ENCODE measurements at places on chromosomes 16 and 17.

- no peak for DNase-seq
Measured at GRCh38 chr16:9338068-9338467, 246.6 kb downstream of the HAPSTR1 start.

- peak; percentile 68 for DNase-seq
Measured at GRCh38 chr16:15601212-15601879, 41.6 kb downstream of the MARF1 start.

DNA sequence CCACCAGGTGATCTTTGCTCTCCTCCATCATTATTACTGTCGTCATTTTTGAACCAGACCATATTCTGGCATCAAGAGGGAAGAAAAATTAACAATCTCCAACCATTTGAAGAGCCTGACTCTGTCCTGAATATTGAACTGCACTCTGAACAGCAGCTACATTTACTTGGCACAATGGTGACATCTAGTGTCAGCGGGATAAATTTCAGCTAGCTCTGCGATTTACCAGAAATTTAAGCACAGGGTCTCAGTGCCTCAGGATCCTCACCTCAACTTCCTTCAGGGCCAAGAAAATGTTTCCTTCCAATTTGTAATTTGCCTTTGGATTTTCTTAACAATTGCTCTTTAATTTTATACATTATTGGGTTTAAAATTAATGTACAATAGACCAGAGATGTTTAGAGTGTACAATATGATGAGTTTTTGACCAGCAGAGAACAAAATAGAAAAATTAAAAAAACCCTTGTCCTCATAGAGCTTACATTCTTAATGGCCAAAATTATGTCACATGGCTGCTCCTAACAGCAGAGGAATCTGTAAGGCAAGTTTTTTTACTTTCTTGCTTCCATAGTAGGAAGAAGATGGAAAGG lies 10.7 kb upstream of the ZNF19 start:
- DNase-seq = no peak

DNA sequence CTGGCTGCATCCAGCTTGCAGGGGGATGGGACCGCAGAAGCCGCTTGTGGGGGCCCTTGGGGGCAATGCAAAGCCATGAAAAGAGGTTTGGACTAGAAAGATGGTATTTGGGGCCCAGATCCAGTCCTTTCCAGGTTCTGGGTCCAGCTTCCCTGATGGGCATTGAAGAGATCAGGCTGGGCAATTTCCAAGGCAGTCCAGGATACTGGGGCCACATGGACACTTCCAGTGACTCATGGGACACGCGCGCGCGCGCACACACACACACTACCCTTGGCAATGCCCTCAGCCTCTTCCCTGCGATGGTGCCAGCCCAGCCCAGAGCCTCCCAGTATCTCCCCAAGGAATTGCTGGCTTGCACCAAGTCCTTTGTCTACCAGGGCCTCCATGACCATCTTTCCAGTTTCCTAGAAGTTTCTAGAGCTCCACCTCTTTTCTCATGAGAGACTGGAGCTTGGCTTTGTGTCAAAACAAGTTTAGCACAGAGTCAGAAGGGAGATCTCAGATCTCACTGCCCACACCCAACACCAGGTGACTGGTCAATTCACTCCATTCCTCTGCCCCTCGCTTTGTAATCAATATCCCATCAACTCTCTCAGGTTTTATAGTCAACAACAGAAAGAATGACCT lies 44.3 kb downstream of the WNT3 start:
- no peak for DNase-seq

GRCh38 chr17:57338257-57338914 lies 82.1 kb downstream of the MSI2 start:
- DNase-seq = no peak

DNA sequence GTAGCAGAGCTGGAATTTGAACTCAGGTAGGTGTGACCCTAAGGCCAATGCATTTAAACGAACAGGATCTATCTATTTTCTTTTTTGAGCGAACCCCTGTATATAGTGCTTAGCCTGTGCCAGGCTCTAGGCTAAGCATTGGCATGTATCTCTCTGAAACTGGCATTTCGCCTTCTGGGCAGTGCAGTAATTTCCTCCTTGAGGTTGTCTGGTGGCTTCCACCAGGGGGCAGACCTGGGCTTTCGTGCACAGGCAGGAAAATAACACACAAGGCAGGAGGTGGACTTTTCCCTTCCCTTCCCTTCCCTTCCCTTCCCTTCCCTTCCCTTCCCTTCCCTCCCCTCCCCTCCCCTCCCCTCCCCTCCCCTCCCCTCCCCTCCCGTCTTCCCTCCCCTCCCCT lies 34.4 kb upstream of the PRKCB start:
- DNase-seq = no peak

GRCh38 chr17:62919388-62919787 lies 46.6 kb upstream of the TANC2 start:
- no peak for DNase-seq

GRCh38 chr16:1791943-1792812 lies 1.3 kb downstream of the IGFALS start:
- no peak for DNase-seq

GRCh38 chr16:74766729-74767128 lies 7.9 kb downstream of the FA2H start:
- no peak for DNase-seq

- DNase-seq = no peak
Measured at GRCh38 chr17:63222655-63223054, 223.5 kb downstream of the CYB561 start.

DNA sequence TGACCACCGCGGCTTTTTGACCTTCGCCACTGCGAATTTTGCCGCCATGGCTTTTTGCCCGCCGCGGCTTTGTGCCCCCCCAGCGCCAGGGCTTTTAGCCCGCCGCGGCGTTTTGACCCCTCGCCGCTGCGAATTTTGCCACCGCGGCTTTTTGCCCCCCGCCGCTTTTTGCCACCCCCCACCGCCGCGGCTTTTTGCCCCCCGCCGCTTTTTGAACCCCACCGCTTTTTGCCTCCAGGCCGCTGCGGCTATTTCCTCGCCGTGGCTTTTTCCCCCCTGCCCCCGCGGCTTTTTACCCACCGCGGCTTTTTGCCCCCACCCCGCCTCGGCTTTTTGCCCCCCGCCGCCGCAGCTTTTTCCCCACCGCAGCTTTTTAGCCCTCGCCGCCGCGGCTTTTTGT lies 134.8 kb upstream of the TP53TG3C start:
- DNase-seq = no peak

GRCh38 chr17:61799812-61800484 lies 63.4 kb downstream of the BRIP1 start:
- no peak for DNase-seq

- DNase-seq = peak; percentile 35
Measured at GRCh38 chr16:56203052-56203451, 11.8 kb downstream of the GNAO1 start.

DNA sequence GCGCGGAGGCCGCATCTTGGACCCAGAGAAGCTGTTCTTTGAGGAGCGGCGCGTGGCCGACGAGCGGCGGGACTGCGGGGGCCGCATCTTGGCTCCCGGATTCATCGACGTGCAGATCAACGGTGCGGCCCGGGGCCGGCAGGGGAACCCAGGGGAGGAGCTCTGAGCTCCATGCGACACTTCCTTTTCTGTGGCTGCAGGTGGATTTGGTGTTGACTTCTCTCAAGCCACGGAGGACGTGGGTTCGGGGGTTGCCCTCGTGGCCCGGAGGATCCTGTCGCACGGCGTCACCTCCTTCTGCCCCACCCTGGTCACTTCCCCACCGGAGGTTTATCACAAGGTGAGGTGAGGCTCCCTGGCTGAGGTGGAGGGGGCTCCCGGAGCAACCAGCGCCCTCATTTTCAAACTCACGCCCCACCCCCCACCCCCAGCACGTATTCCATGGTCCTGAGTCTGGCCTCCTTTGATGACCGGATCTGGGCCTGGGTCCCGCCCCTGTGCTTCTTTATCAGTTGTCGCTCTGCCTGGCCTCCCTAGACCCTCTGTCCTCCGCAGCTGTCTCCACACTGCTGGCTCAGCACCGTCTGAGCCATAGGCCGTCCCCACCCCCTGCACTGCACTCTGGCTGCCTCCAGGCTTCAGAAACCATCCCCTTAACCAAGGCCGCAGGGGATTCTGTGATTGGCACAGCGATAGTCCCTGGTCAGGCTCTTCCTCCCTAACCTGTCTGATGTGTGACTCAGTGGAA lies 787 bp downstream of the AMDHD2 start:
- no peak for DNase-seq

GRCh38 chr16:66950437-66950836 lies 10.6 kb upstream of the CES3 start:
- no peak for DNase-seq

DNA sequence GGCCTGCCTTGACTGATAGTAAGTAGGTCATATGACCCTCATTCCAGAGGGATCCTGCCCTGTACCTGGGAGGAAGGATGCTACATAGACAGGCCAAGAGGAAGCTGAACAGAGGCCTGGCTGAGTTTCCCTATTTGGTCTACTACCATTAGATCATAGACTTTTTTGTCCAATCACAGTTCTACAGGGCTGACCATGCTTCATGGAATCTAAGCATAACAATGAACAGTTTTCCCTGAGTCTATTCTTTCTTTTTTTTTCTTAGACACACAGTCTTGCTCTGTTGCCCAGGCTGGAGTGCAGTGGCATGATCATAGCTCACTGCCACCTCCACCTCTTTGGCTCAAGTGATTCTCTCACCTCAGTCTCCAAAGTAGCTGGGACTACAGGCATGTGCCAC lies 3.9 kb downstream of the GPR179 start:
- DNase-seq = no peak

Data from iPS DF 19.7 (cell line).